ENCODE measurements at places on chromosomes 1 and 21. TPM values are rescaled to one million over a fixed set of nuclear protein-coding genes. Genes with fewer than 3 reads are reported as not detected.

- ATAC-seq = no peak
Observed at GRCh38 chr1:119163396-119163795, 22.9 kb upstream of the WARS2 start.

- ATAC-seq = no peak
Observed at GRCh38 chr1:38000233-38000528, 5.1 kb downstream of the FHL3 start.

- no peak for ATAC-seq
Observed at GRCh38 chr1:160399544-160400222, 681 bp upstream of the VANGL2 start.

FMO1 gene
- 0.81 TPM for total RNA-seq

- ATAC-seq = no peak
Observed at GRCh38 chr1:237884237-237884636, 6.5 kb downstream of the ZP4 start.

DNA sequence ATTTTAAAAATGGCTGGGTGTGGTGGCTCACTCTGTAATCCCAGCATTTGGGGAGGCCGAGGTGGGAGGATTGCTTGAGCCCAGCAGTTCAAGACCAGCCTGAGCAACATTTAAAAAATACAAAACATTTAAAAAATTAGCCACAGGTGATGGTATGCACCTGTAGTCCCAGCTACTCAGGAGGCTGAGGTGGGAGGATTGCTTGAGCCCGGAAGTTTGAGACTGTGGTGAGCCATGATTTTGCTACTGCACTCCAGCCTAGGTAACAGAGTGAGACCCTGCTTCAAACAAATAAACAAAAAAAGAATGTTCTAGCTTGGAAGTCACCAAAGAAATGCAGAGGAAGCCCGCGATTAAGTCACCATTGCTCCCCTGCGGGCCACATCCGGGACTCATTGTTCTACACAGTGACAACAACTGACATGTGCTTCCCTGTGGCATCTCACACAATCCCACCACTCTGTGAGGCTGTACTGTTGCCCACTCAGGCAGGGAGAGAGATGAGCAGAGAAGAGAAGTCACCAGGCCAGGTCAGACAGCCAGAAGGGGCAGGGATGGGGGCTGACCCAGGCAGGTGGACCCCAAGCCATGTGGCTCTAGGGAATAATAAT lies 18.4 kb upstream of the SPATC1L start:
- no peak for ATAC-seq

Data from gastroesophageal sphincter (tissue), 4 donors.